ENCODE measurements at places on chromosomes 11 and 22.

DNA sequence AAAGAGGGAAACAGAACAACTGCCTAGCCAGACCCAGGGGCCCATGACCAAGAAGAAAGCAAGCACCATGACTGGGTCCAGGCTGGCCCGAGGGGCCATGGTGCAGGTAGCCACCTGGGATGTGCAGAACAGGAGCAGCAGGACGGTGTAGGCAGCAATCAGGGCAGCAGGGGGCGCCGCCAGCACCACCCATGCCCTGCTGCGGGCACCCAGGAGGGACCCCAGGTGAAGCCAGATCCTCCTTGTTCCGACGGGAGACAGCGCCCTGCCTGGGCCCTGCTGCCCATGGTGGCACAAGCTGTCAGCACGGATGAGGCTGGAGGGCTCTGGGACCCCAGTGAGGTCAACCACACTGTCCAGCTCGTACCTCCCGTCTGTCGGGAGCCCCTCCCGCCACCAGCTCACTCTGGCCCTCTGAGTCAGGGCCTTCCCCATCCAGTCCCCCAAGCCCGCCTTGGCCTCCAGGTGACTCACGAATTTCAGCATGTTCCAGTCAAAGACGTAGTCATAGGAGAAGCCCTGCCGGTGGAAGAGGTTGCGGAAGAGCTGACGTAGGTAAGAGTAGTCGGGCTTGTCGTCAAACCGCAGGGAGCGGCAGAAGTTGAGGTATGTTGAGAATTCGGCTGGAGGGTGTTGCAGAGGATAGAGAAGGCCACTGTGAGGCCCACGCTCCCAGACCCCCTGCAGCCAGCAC lies 18.8 kb downstream of the CSNK1E start:
- DNase-seq: peak; percentile 97

DNA sequence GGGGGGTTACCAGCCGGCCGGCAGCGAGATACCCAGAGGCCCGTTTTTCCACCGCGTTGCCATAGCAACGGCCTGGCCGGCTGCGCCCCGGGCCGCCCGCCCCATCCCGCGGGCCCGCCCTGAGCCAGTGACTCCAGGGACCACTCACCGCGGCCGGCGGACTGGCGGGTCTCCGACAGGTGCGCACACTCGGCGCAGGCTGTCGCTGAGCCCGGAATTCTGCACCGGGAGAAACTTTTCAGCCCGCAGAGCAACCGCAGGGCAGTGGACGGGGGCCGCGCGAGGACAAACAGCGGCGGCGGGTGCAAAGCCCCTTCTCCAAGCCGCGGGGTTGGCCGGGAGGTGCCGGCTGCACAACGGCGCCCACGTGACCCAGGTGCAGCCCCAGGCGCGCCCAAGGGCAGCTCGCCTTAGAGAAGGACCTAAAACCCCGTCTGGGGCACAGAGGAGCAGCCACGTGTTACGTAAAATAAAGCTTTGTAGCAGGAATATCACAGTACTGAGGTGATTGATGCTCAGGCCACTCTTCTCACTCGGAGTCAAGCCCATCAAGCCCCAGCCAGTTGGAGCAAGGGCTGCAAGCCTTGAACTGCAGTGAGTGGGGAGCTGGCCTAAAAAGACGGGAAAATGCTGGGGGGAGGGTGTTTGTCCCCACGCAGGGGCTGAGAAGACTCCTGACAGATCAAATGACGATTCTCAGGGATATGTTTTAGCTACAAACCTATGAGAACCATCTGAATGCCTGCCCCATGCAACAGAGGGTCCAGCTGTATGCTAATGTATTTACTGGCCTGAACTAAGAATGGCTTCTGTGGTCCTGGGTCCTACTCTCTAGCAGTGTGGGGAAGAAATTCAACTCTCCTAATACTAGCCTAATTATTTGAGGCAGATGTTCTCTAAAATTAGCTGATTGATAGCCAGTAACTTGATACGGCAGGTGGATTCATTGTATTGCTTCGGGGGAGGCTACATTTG lies at the start of gene STK33:
Gene STK33 (minus strand): TSS at position 294 of the 975 bp plus-strand sequence. CDS start 119,323 bp downstream, outside the sequence.
- no peak for DNase-seq

DNA sequence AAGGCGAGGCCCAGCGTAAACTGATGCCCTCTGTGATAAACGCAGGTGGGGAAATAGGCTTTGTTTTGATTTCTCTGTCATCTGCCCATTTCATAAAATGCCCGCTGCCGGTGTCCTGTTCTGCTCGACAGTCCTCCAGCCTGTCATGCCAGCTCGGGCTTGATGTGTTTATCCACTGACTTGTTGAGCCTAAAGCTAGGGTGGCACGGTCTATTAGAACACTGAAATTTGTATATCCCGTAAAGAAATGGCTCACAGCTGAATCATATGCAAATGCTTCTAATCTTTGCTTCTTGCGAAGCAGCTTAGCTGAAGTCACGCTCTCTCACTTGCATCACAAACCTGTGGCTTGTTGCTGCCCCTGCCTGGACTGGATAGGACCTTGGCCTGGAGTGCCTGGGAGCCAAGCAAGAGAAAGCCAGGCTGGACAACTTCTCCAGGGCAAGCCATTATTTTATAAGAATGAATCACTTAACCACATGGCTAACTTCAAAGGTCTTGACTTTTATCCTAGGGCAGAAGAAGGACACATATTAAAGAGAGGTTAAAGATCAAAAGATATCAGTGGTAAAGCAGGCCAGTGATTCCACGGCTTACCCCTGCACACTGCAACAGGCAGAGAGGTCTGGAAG lies 33.1 kb downstream of the EHF start:
- peak; percentile 95 for DNase-seq

DNA sequence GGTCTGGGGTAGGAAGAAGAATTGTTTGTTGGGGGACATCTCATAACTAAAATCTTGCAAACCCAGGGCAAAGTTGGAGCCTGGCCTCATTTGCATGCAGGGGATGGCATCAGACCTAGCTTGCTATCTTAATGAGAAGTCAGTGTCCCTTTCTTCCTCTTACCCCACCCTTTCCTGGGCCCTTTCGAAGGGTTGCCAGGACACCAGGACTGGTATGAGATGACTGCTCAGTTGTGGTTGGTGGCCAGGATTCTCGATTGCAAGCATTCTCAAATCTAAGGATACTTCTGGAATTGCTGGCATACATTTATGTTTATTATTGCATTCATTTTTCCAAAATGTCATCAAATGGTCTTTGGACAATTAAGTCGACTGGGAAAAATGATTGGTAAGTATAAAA lies 131.0 kb downstream of the SLC1A2 start:
- no peak for DNase-seq

GRCh38 chr22:45324311-45324711 lies 14.6 kb downstream of the FAM118A start:
- DNase-seq: no peak

DNA sequence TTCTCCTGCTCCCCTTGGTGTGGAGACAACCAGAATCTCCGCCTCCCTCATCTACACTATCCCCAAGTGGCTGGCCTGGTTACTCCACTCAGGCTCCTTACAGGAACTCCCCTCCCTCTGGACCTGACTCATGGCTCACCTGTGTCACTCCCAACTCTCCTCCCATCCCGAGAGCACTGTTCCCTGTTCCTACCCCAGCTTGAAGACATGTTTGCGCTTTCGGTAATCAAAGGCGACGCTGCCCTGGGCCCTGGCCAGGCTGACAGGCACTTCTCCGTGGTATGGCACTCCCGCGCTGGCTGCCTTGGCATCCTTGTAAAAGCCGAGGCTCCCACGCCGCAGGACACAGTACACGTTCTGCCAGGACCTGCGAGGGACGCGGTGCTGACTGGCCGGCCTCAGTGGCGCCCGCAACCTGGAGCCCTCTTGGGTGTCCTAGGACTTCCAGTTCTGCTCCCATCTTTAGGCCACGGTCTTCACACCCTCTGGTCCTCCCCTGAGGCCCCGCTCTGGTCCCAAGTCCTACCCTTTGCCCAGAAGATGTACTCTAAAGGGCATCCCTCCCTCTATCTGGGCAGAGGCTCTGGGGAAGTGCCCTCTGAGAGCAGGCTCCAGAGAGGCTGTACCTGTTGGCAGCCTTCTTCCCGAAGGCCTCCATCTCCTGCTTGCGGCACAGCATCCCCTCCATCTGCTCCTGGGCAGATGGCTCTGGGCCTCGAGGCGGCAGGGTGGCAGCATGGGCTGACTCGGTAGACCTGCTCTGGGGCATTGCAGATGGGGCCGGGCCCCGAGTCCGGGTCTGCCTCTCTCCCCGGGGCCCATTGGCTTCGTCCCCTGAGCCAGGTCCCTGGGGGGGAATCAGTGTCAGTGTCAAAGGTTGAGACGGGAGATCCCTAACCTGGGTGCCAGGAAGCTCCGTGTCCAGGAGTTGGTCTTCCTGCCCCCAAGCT lies 9.4 kb upstream of the RBM4B start:
- DNase-seq: no peak

- no peak for DNase-seq
Observed at GRCh38 chr11:70448983-70449567, 50.7 kb downstream of the CTTN start.

- no peak for DNase-seq
Observed at GRCh38 chr11:26778000-26778757, 56.3 kb upstream of the SLC5A12 start.

All from brain microvascular endothelial cell (primary cell).